ENCODE measurements at places on chromosomes 12 and 14. TPM values are rescaled to one million over a fixed set of nuclear protein-coding genes. Genes with fewer than 3 reads are reported as not detected.

The CLEC9A gene
- 0.57 TPM for total RNA-seq

DNA sequence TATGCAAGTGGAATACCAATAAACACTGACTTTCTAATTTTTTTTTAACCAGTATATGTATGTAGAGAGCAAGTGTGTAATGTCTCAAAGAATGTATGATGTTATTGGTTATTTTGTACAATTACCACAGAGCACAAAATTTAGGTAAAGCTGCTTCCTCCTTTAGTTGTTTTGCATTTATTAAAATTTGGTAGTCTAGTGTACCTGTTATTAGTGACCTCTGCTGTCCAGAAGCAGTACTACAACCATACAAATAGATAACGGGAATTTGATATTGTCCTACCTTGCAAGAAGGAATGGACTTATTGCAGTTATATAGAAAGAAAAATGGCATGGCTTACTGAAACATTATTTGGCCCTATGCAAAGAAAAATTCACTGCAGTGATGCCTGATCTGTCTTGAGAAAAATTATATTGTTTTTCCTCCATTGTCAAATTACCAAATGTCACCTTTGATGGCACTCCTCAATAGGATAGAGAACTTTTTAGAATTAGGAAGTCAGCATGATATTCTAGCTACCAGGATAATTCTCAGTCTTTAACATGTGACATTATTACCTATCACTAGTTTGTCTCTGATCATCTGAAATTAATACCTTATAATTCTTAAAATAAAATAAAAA is 153.9 kb upstream of the RMST start:
- H3K4me3 ChIP-seq, result no peak overlapping the region
- DNase-seq, result no peak

GRCh38 chr12:52186118-52186840 is 5.5 kb downstream of the KRT80 start:
- no peak overlapping the region for H3K4me3 ChIP-seq
- H3K36me3 ChIP-seq, result no peaks in the 10 kb centered on the region
- no peak for DNase-seq
- H3K27me3 ChIP-seq, result no peaks in the 10 kb centered on the region

DNA sequence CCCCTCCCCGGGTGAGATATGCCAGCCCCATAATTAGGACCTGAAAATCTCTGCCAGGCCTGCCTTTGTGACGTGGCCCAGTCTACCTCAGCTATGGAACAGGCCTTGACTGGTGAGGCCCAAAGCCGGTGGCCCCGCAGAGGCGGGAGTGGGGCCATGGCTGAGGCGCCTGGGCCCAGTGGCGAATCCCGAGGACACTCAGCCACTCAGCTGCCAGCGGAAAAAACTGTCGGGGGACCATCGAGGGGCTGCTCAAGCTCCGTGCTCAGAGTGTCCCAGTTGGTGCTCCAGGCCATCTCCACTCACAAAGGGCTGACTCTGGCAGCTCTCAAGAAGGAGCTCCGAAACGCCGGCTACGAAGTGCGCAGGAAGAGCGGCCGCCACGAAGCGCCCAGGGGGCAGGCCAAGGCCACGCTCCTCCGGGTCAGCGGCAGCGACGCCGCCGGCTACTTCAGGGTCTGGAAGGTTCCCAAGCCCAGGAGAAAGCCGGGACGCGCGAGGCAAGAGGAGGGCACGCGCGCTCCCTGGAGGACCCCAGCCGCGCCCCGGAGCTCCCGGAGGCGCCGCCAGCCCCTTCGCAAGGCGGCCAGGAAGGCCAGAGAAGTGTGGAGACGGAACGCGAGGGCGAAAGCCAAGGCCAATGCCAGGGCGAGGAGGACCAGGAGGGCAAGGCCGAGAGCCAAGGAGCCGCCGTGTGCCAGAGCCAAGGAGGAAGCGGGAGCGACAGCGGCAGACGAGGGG is 21.4 kb downstream of the ZNF641 start:
- H3K36me3 ChIP-seq, result no peaks in the 10 kb centered on the region
- no peaks in the 10 kb centered on the region for H3K27me3 ChIP-seq
- no peak overlapping the region for H3K4me3 ChIP-seq
- DNase-seq, result peak; percentile 66

DNA sequence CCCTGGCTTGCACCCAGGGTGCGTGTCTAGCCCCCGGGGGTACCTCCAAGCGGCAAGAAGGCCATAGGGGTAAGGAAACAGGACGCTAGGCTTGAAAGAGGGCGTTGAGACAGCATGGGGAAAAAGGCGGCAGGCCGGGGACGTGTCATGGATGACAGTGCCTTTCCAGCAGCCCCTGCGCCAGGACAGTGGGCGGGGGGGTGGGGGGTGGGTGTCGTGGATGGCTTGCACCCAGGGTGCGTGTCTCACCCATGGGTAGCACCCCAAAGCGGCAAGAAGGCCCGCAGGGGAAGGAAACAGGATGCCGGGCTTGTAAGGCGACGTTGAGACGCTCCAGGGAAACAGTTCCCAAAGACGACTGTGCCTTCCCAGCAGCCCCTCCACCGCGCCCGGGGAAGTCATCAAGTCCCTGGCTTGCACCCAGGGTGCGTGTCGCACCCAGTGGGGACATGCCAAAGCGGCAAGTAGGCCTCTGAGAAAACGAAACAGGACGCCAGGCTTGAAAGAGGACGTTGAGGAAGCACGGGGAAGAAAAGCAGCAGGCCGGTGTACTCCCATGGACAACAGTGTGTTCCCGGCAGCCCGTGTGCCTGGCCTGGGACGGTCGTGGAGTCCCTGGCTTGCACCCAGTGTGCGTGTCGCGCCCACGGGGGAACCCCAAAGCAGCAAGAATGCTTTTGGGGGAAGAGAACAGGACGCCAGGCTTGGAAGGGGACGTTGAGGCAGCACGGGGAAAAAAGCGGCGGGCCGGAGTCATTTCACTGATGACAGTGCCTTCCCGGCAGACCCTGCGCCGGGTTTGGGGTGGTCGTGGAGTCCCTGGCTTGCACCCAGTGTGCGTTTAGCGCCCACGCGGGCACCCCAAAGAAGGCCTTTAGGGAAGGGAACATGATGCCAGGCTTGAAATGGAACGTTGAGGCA is 163.5 kb upstream of the ALG10B start:
- DNase-seq, result no peak
- no peaks in the 10 kb centered on the region for H3K27me3 ChIP-seq
- H3K4me3 ChIP-seq, result no peak overlapping the region
- H3K4me1 ChIP-seq, result no peaks in the 10 kb centered on the region

- no peak overlapping the region for H3K27ac ChIP-seq
- H3K36me3 ChIP-seq, result no peaks in the 10 kb centered on the region
- no peaks in the 10 kb centered on the region for H3K27me3 ChIP-seq
- DNase-seq, result no peak
- H3K4me3 ChIP-seq, result no peak overlapping the region
- H3K4me1 ChIP-seq, result no peaks in the 10 kb centered on the region
Observed at GRCh38 chr12:77696183-77696582, 134.5 kb upstream of the NAV3 start.

The LHX5 gene
- total RNA-seq, result not detected

The NKX2-1 gene
- not detected for total RNA-seq

DNA sequence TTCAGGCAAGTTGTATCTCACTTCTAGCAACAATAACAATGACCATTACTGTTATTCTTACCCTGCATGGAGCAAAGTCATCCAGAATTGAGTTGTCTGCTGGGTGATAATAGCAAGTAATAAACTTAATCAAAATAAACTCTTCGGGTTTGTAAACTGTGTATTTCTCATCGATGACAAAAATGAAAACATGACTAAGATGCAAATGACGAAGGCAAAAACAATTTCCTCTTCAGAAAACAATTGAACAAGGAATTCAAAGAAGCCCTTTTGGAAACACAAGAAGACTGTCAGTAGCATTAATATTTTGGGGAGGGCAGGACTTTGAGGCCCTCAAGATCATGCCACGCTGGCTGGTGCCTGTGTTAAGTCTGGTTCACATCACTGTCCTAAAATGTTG is 232.0 kb downstream of the BTG1 start:
- DNase-seq, result no peak
- no peaks in the 10 kb centered on the region for H3K36me3 ChIP-seq
- H3K27ac ChIP-seq, result no peak overlapping the region

- peak overlapping the region; percentile 89 for H3K27ac ChIP-seq
- H3K27me3 ChIP-seq, result peaks cover 6% of the 10 kb centered on the region
- DNase-seq, result peak; percentile 30
- no peak overlapping the region for H3K4me3 ChIP-seq
Observed at GRCh38 chr14:73237786-73238423, 599 bp downstream of the PAPLN start.

GRCh38 chr14:80627745-80628144 is 313.8 kb downstream of the CEP128 start:
- no peaks in the 10 kb centered on the region for H3K36me3 ChIP-seq
- H3K4me1 ChIP-seq, result no peaks in the 10 kb centered on the region
- H3K27ac ChIP-seq, result no peak overlapping the region
- DNase-seq, result no peak

The HOXC13 gene
- total RNA-seq, result not detected

The LALBA gene
- total RNA-seq, result not detected

The MGP gene
- 811 TPM for total RNA-seq

DNA sequence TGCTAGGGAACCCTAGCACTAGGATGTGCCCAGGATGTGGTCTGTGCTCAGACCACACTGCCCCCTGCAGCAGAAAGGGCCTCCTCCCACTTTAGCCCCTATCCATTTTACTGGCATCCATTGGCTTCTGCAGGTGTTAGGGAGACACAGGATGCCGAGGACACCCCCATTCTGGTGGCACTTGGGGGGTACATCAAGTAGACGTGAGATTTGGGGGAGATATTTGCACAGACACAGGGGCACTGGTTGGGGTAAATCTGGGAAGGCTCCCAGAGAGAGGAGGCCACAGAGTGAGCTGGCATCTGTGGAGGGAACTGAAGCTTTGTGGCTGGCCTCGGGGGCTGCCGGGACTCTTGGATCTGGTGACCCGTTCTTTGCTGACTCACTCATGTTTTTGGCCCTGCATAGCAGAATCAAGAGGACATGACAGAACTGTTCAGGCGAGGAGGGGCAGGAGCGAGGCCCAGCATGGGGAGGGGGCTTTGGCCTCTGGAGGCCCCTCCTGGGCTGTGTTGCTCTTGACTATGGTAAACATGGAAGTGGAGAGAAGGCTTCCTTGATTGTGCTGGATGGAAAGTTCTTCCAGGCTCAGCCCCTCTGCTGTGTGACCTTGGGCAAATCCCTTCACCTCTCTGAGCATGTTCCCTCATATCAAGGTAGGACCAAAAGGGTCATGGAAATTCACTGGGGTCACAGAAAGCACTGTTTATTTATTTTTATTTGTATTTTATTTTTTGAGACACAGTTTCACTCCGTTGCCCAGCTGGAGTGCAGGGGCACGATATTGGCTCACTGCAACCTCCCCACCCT is 1.8 kb downstream of the PLBD2 start:
- no peaks in the 10 kb centered on the region for H3K4me1 ChIP-seq
- H3K27me3 ChIP-seq, result no peaks in the 10 kb centered on the region
- no peak for DNase-seq
- no peak overlapping the region for H3K27ac ChIP-seq
- no peaks in the 10 kb centered on the region for H3K36me3 ChIP-seq
- H3K4me3 ChIP-seq, result no peak overlapping the region

The SPX gene
- 52.2 TPM for total RNA-seq

- H3K27me3 ChIP-seq, result no peaks in the 10 kb centered on the region
- no peak overlapping the region for H3K4me3 ChIP-seq
- DNase-seq, result no peak
Observed at GRCh38 chr12:88855301-88855700, 275.0 kb upstream of the KITLG start.

GRCh38 chr14:97077687-97078086 is 280.5 kb downstream of the VRK1 start:
- H3K27ac ChIP-seq, result no peak overlapping the region
- H3K27me3 ChIP-seq, result no peaks in the 10 kb centered on the region
- no peak for DNase-seq

GRCh38 chr14:22552001-22552826 is 36.8 kb downstream of the DAD1 start:
- H3K36me3 ChIP-seq, result no peaks in the 10 kb centered on the region
- no peaks in the 10 kb centered on the region for H3K27me3 ChIP-seq

DNA sequence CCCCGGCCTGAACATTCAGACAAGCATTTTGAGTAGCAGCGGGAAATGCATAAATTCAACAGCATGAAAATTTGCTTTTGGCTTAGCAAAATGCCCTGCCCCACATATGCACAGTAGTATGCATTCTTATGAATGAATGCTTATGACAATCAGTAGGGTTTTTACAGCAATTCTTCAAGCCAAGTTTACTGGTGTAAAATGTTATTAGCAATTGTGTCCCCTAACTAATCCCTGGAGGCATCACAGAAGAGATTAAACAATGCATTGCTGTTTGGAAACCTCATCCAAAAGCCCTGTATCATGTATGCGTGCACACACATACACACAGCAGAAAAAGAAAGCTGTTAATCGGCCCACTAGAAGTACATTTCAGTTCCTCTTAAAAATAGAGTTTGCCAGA is 406.5 kb downstream of the LRIG3 start:
- no peaks in the 10 kb centered on the region for H3K4me1 ChIP-seq
- no peak overlapping the region for H3K4me3 ChIP-seq
- no peaks in the 10 kb centered on the region for H3K36me3 ChIP-seq
- H3K27me3 ChIP-seq, result no peaks in the 10 kb centered on the region

- H3K36me3 ChIP-seq, result no peaks in the 10 kb centered on the region
- H3K4me3 ChIP-seq, result no peak overlapping the region
- no peaks in the 10 kb centered on the region for H3K27me3 ChIP-seq
Observed at GRCh38 chr12:24759155-24759554, 189.7 kb downstream of the BCAT1 start.

DNA sequence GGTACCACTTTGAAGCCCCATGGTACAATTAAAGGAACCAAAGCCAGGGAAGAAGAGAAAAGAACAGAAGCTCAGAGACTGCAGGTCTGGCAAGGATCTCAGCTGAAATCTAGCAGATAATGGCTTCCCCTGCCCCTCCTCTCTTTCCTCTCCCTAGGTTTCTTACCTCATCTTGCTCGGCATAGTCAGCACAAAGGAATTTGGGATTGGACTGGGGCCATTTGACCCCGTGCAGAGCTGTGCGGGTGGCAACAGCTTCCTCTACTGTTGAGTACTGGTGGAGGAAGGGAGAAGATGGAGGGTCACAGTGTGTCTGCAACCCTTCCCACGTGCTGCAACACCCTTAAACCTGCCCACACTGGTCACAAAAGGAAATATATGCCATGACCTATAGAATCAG is 4.7 kb upstream of the CDH24 start:
- peak overlapping the region; percentile 13 for H3K27ac ChIP-seq
- peaks cover 49% of the 10 kb centered on the region for H3K36me3 ChIP-seq
- DNase-seq, result peak; percentile 38
- H3K4me3 ChIP-seq, result no peak overlapping the region
- H3K4me1 ChIP-seq, result no peaks in the 10 kb centered on the region

Data from kidney (tissue), 22 donors.